NCI-H1417 treated with DMSO at 0.1 percent for 48 hours (cell line): ENCODE measurements at places on chromosomes 7 and 10.

- DNase-seq = no peak
Observed at GRCh38 chr7:151119902-151120301, 33.6 kb downstream of the AGAP3 start.

- no peak for DNase-seq
Observed at GRCh38 chr10:69469976-69470375, 18.7 kb downstream of the TSPAN15 start.

- DNase-seq = no peak
Observed at GRCh38 chr7:100728196-100728595, 5.2 kb upstream of the ZAN start.

DNA sequence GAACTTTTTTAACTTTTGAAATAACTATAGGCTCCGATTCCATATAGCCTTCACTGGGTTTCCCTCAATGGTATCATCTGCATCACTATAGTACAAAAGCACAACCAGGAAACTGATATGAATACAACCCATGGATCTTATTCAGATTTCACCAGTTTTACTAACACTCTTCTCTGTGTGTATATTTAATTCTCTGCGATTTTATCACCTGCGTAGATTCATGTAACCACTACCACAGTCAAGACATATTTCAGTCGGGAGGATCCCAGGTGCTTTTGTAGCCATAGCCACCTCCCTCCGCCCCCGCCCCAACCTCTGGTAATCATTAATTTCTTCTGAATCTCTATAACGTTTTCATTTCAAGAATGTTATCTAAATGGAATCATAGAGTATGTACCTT, 82.8 kb upstream of the C7orf33 start:
- DNase-seq = no peak

DNA sequence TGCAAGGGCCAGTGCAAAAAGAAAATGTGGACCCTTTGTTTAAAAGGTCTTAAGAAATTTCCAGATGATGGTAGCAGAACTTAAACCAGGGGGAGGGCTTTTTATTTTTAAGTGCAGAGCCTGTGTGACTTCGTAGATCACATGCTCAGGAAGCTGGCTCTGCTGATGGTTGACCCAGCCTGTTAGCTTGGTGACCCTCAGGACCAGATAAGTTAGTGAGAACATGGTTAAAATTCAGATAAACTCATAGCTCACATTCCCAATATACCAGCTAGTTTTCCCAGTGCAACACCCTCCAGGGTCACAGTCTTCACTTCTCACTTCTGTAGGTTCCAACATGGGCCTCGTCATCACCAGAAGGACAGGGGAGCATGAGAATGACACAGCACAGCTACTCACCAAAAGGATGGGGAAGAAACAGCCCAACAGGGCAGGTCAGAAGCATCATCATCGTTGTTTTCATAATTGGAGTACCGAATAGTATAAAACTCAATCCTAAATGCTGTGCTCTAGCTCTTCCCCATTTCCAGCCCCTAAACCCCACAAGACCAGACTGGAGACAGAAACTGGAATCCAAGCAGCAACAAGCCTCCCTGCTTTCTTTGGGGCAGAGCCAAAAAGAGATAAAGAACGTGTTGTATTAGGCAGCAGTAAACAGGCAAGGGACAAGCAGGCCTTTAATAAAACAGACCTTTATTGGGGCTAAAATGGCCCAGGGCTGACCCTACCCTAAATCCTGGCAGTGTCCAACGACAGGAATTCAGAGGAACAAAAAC, 102.2 kb upstream of the ANKRD1 start:
- DNase-seq = no peak

- DNase-seq = no peak
Observed at GRCh38 chr10:57119684-57120083, 758.6 kb upstream of the ZWINT start.

- DNase-seq = no peak
Observed at GRCh38 chr10:133252223-133252552, 14.5 kb downstream of the VENTX start.

GRCh38 chr7:70419526-70420380, 712.2 kb upstream of the GALNT17 start:
- no peak for DNase-seq

DNA sequence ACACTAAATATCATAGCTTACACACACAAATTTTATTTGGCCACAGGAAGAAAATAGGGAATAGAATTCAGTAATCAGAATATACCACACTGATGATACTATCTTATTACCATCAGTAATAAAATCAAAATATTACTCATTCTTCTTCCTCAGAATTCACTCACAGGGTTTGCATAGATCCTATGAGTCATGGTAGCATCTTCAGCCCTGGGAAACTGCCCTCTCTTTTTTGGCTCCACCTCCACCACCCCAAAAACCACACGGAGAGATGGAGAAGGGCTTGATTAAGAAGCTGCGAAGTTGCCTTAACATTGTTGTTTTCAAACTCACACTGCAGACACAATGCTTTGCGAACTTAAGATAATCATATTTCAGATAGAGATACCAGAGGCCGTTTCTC, 154.1 kb upstream of the AHR start:
- DNase-seq = no peak

DNA sequence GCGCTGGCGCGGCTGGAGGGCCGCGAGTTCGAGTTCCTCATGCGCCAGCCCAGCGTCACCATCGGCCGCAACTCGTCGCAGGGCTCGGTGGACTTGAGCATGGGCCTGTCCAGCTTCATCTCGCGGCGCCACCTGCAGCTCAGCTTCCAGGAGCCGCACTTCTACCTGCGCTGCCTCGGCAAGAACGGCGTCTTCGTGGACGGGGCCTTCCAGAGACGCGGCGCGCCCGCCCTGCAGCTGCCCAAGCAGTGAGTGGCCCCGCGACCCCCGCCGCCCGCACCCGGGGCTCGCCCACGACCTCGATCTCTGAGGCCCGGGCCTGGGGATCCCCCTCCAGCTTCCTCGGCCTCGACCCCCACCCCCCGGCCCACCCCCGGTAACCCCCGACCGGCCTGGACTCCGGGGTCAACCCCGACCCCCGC, 537 bp downstream of the FOXK1 start:
- DNase-seq = peak; percentile 7

DNA sequence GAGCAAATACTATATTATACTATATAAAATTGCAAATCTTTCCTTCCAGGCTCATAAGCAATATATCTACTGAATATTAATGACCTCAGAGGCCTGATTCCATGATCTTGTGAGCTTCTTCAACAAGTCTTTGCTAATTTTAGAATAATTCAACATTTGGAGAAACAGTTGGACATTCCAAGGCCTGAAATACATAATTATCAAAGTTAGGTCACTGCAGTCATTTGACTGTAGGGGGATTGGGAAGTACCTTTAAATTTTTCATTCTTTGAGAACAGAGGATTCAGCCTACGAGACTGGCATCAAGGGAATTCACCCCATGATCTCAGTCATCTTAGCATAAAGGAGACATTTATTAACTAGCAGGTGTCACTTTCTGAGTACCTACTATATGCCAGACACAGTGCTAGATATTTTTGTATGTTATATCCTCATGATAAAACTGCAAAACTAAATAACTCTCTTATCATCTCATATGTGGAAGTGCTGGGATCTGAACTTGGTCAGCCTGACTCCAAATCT, 85.4 kb downstream of the DOCK4 start:
- no peak for DNase-seq

DNA sequence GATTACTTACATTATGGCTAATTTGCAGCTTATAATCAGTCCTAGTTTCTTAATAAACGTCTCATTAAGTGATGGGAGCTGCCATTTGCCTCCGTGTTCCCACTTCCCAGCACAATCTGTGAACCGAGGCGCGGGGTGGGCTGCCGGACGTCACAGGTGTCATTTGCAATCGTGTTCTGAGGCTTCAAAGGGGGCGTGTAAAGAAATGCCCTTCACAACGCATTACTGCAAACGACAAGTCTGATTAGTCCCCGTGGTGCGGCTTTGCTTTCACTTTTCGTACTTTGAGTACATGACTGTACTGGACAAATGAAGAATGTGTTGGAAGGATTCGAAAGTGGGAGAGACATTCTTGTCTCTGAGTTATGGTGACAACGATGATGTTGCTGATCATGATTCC, 614.2 kb upstream of the ADARB2 start:
- no peak for DNase-seq

- DNase-seq = no peak
Observed at GRCh38 chr7:151923097-151923876, 33.0 kb upstream of the GALNTL5 start.

- no peak for DNase-seq
Observed at GRCh38 chr7:41942468-41943093, 239.7 kb upstream of the INHBA start.

- no peak for DNase-seq
Observed at GRCh38 chr7:17988141-17988540, 39.5 kb downstream of the PRPS1L1 start.

GRCh38 chr10:129771991-129772431, 192.1 kb downstream of the EBF3 start:
- DNase-seq = no peak

- no peak for DNase-seq
Observed at GRCh38 chr7:127876393-127876792, 154.8 kb downstream of the LRRC4 start.

- no peak for DNase-seq
Observed at GRCh38 chr7:110784749-110785148, 306.2 kb upstream of the LRRN3 start.

DNA sequence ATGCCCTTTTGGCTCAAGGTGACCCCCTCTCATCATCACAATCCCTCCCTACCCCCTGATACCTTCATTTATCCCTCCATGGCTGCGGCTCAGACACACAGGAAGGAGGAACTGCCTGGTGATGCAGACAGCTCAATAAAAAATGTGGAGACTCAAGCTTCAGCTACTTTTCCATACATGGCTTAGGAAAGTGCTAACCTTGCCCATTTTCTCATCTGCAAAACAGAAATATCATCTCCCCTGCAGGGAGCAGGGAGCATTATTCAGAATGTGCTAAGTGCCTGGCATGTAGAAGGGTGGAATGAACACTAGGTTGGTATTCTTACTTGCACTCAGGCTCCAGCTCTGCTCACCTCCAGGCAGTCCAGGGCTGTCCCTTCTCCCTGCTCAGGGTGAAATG, 23.8 kb downstream of the CXCL12 start:
- DNase-seq = no peak

DNA sequence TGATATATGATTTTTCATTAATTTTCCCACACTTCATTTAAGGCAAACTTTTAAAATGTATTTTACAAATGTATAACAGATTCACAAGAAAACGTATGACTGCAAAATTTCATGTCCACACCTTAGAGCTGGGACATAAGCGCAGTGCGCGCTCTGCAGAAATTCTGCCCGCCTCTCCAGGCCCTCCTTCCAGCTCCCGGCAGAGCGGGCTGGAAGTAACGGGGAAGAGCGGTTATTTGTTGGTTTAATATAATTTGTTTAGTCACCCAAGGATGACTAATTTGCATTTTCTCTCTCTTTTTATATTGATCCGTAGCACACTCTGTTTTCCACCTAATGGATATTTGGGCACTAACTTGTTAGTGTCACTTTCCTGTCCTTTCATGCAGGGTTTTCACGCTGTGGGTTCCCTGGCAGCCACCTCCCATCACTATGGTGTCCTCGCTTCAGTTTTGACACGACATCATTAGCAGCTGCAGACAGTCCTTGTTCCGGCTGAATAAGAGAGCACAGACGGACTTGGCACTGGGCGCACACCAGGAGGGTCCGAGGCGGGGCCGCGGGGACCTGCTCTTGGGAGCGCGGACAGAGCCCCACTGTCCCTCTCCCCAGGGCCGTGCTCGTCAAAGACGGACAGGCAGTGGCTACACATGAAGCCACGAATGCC, 129.2 kb upstream of the SEC61G start:
- DNase-seq = no peak

DNA sequence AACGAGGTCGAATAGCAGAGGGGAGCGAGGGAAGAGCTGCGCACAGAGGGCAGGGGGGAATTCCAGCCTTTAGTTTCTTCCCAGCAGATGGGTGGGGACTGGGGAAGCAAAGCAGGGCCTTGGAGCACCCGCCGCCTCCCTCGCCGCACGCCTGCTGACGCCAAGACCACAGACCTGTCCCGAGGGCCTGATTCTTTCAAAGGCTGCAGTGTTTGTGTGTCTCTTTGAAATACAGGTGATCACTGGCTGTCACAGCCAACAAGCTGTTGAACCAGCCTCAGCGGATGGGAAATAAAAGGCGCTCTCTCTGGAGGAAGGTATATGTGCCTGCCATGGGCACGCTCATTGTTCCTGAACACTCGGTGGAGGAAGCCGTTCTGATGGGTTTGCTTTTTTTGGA, 119.3 kb downstream of the FAM53B start:
- no peak for DNase-seq

DNA sequence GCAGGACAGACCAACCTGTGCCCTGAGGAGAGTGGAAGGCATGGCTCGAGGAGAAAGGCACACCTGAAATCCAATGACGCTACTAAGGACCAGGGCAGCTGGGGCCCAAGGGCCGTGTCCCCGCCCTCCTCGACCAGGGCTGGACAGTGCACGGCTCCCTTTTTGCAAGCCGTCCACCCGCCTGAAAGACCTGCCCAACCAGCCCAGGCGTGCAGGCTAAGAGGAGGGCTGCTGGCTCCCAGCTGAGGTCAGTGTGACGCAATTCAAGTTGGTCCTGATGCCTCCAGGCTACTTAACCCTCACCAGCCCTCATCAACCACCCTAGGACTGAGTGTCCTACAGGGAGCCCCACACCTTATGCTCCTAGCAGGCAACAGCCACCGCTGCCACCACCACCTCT, 69.3 kb downstream of the DLG5 start:
- DNase-seq = no peak

GRCh38 chr10:111082102-111082975, 5.5 kb downstream of the ADRA2A start:
- no peak for DNase-seq

- no peak for DNase-seq
Observed at GRCh38 chr10:92505044-92505443, 68.8 kb downstream of the IDE start.

DNA sequence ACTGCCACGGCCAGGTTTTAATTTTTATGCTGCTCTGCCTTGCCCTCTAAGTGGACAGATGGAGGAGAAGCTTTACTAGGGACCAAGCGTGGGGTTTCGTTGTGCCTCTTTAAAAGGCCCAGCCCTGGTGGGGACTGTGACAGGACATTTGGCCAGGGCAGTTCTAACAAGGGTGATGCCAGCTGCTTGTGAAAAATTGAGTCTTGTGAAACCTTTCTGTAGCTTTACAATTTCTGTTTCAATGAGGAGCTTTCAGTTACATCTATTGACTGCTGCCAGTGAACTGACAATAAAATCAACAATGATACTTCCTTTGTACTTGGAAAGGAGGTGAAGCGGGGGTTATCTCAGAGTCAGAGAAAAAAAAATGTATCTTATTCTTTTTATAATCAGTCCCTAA, 233.1 kb upstream of the CSTF2T start:
- DNase-seq = no peak

GRCh38 chr10:16942381-16943078, 125.3 kb upstream of the RSU1 start:
- DNase-seq = no peak

DNA sequence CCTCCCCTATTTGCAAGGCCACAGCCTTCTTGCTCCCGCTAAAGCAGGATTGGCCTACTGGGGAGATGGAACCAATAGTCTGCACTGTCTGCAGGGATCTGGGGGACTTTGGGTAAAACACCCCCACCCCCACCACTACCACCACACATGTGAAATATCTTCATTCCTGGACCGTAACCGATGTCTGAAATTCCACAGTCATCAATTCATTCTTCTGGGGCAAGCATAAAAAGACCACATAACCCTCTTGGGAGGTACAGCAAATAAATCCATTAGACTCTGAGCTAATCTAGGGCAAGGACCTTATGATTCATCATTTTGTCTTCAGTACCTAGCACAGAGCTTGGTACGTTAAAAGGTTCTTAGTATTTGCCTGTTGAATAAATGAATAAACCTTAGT, 307.8 kb downstream of the GPAM start:
- no peak for DNase-seq
